Activated CD8-positive, alpha-beta memory T cell treated with anti-CD3 and anti-CD28 coated beads, Interleukin-2, amount 10 ng/mL, durations not matched to agents 7 days and 5 days (primary cell): ENCODE measurements at places on chromosomes 6 and 20. TPM values are rescaled to one million over a fixed set of nuclear protein-coding genes. Genes with fewer than 3 reads are reported as not detected.

The BHLHE23 gene
- not detected for total RNA-seq

The FABP7 gene
- total RNA-seq, result not detected

The CCN6 gene
- not detected for total RNA-seq

The SIGLEC1 gene
- not detected for total RNA-seq

The EDN3 gene
- total RNA-seq, result not detected

The MACROD2 gene
- total RNA-seq, result not detected

The CDYL gene
- total RNA-seq, result 43.4 TPM

The SLC32A1 gene
- not detected for total RNA-seq

The CCN2 gene
- total RNA-seq, result not detected

The IL17A gene
- not detected for total RNA-seq

The DDO gene
- total RNA-seq, result not detected
